ENCODE measurements at places on chromosomes 16 and 17.

DNA sequence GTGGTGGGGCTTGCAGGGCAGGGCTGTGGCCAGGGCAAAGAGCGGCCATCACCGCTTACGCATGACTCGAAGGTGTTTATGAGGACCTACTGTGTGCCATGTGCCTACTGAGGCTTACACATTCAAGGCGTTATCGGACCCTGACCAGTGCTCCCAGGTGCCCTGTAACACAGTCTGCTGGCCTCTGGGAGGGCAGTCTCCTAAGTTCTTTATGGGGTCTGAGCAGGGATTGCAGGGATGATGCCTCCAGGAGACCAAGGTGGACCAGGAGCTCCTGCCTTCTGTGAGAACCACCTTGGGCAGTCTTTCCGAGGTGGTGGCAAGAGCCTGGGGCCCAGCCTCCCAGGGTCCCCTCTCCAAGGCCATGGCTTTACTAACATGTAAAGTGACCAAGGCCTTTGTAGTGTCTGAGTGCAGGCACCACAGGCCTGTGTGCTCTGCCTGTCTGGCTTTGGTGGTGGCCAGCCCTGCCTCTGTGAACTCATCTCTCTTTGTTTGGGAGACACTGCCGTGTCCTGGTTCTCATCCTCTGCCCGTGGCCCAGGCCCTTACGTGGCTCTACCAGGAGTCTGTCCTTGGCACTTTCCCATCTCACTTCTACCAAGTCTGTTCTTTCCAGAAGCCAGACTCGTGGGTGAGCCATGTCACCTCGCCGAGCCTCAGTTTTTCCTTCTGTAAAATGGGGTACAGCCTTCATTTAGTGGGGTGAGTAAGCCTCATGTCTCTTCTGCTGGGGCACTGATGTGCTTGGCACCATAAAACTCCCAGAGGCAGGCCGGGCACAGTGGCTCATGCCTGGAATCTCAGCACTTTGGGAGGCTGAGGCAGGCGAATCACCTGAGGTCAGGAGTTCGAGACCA, 3.4 kb upstream of the SYNGR2 start:
- no peak for DNase-seq

GRCh38 chr17:79742951-79743476, 12.3 kb downstream of the ENPP7 start:
- DNase-seq = no peak

DNA sequence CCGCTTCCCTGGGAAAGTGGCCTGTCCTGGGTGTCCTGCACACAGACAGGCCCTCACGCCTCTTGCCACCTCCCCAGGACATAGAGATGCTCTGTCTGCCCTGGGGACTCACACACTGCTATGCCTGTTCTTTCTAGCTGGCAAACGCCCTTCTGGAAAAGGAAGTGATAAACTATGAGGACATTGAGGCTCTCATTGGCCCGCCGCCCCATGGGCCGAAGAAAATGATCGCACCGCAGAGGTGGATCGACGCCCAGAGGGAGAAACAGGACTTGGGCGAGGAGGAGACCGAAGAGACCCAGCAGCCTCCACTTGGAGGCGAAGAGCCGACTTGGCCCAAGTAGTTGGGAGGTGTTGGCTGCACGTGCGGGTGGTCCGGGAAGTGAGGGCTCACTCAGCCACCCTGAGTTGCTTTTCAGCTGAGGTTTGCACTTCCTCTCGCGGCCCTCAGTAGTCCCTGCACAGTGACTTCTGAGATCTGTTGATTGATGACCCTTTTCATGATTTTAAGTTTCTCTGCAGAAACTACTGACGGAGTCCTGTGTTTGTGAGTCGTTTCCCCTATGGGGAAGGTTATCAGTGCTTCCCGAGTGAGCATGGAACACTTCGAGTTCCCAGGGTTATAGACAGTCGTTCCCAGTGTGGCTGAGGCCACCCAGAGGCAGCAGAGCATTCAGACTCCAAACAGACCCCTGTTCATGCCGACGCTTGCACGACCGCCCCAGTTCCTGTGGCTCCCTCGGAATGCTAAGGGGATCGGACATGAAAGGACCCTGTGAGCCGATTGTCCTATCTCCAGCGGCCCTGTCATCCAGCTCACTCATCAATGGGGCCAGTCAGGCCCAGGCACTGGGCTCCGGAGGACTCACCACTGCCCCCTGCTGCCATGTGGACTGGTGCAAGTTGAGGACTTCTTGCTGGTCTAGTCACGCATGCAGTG, 3.5 kb upstream of the RPL13 start:
- peak; percentile 90 for DNase-seq

- peak; percentile 91 for DNase-seq
These were observed at the start of gene TMEM220 for GRCh38 chr17:10729334-10730193. Gene TMEM220, minus strand, starts transcription at chr17:10730023. Its CDS starts 172 bp downstream, at chr17:10729851.

All from Right ventricle myocardium superior (tissue), 1 donor.